NCI-H1092 (cell line): ENCODE measurements at places on chromosomes 6 and 20.

- DNase-seq, result no peak
Measured at GRCh38 chr6:42877695-42878094, 1.7 kb upstream of the RPL7L1 start.

GRCh38 chr6:49269190-49269589 is 193.9 kb downstream of the MMUT start:
- DNase-seq, result no peak

- no peak for DNase-seq
Measured at GRCh38 chr6:14802514-14803160, 443.2 kb upstream of the JARID2 start.

DNA sequence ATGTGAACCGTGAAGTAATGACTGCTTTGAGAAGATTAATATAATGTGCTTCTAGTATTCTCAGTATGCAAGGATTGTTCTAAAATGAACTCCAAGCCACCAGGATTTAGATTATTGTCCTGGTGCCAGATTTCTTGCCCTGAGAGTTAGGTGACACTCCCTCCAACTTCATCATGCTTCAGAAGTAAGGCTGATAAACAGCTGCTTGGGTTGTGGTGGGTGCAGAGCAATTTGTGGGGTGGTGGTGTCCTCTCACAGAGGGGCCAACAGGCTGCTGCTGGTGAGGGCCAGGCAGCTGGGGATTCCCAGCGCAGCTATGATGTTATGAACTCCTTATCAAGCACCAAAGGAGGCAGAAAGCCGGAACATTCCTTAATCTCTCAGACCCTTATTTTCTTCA is 114.6 kb downstream of the MCHR2 start:
- no peak for DNase-seq

DNA sequence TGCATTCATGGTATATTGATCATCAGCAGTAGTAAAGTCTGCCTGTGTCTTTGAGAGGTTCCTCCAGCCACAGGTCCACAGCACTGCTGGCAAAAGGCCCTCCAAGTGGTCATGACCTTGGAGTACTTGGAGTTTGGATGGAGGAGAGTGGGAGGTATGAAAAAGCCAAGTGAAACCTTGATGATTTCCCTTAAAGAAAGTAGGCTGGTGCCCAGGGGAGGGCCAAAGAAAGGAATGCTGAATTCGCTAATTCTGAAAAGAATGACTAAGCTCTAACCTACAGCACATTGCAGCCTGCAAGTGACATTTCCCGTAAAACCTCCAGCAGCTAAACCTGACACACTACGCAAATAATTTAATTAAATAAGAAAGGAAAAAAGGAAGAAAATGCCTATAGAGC is 223.4 kb upstream of the TAB2 start:
- DNase-seq, result no peak
